AG10803 (cell line): ENCODE measurements at places on chromosomes 3 and 15.

DNA sequence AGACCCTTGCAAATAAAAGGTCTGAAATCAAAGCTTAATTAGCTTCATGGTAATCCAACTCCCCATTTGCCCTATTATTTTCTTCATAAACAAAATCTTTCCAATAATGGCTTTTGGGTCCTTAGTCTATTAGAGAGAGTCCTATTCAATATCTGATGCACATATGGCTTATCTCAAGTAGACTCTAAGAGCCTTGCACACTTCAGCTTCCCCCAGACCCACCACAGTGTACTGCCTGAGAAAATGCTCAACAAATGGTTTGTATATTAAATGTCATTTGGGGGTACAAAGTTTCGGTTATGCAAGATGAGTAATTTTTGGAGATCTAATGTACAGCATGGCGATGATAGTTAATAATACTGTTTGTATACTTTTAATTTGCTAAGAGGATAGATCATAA is 28.9 kb downstream of the FSTL1 start:
- DNase-seq = no peak

DNA sequence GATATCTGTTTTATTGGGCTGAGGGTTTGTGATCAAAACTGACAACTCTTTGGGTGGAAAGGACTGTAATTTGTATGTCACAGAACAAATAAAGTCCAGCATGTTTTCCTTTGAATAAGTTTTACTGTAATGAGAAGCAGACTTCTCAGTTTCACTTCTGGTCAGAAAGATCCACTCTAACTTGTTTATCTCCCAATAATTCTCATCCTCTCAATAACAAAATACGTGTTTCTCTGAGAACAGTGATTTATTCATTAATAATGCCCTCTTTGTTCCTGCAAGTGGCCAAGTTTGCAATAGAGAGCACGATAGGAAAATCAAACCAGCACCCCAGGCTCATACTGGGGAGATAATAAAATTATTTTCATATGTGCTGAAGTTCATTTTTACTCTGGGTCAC is 190.6 kb downstream of the CNTN3 start:
- DNase-seq = no peak

DNA sequence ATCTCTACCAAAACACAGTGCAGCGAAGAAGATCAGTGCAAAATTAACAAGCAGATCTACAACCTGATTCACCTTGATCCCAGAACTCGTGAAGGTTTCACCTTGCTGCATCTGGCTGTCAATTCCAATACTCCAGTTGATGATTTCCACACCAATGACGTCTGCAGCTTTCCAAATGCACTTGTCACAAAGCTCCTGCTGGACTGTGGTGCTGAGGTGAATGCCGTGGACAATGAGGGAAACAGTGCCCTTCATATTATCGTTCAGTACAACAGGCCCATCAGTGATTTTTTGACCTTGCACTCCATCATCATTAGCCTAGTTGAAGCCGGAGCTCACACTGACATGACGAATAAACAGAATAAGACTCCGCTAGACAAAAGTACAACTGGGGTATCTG is 13.2 kb downstream of the FEM1B start:
- DNase-seq = no peak

DNA sequence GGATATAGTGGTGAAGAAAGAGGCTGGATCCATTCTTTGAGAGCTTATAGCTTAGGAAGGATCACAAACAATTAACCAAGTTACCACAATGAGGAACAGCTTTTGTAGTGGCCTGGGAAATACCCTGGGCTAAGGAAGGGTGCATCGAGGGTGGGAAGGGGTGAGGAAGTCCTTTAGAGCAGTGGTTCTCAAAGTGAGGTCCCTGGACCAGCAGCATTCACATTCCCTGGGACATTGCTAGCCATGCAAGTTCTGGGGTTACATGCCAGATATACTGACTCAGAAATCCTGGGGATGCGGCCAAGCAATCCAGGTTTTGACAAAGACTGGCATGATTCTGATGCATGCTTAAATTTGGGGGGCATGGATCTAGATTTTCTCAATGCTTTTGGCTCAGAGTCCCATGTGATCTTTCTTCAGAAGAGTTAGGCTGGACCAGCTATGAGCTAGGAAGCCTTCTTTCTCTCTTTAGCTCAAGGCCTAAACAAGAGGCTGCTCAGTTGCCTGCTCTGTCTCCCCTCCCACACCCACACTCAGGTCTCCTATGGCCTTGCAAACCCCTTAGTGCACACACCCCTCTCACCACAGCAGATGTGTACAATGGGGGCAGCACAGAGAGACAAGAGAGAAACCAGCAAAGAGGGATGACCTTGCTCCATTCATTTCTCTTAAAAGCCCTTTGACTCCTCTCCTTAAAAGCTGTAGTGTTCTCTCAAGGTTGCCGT is 1.8 kb upstream of the CCR1 start:
- DNase-seq = peak; percentile 40

GRCh38 chr3:58234516-58234931 is 3.1 kb upstream of the ABHD6 start:
- peak; percentile 50 for DNase-seq

GRCh38 chr15:89371228-89372044 is 36.8 kb upstream of the POLG start:
- no peak for DNase-seq

GRCh38 chr15:68990992-68991500 is 23.4 kb upstream of the NOX5 start:
- no peak for DNase-seq

GRCh38 chr3:151998744-151999143 is 125.3 kb downstream of the SUCNR1 start:
- no peak for DNase-seq

- DNase-seq = no peak
Observed at GRCh38 chr3:57030721-57031120, 29.7 kb upstream of the SPATA12 start.

DNA sequence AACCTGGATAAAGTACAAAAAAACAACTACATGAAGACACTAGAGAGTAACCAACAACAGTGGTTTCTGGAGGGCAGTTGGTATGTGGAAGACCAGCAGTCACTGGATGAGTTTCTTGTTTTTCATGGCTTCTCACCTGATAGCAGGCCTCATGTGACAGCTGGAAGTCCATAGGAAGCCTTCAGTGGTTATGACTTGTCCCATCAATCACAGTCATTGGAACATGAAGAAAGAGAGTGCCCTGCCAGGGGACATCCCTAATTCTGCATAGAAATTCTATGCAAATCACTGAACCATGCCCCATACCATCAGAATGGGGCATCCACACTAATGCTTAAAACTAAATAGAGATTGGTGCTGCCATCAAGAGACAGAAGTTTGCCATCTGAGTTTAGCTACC is 81.6 kb downstream of the AKAP13 start:
- no peak for DNase-seq

DNA sequence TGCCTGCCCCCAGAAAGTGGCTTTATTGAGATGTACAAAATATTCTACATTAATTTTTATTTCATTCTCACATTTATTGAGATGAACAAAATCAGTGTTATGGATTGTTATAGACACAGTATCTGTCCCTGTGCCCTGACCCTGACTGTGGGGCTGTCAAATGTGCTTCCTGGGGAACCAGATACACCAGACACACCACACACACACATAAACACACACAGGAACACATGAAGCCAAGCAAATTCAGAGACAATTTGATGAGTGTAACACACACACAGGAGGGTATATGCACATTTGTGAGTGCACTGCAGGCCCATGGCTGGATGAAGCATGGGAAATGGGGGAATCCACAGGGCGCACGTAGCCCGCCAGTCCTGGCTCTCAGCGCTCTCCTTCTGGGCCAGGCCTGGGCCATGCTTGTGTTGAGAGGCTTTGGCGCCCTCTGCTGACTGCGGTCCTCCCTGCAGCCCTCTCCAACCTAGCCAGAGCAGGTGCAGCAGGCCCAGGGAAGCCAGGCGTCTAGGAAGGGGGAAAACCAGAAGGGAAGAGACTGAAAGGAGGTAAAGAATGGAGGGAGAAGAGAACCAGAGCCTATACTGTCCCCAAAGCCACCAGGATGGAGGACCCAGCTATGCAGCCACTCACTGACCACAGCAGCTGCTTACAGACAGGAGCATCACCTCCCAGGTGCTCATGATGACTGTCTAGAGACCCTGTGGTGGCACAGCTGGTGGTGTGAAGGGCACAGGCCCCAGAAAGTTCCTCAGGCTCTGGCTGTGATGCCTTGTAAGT is 18.0 kb upstream of the LOXL1 start:
- DNase-seq = peak; percentile 68

DNA sequence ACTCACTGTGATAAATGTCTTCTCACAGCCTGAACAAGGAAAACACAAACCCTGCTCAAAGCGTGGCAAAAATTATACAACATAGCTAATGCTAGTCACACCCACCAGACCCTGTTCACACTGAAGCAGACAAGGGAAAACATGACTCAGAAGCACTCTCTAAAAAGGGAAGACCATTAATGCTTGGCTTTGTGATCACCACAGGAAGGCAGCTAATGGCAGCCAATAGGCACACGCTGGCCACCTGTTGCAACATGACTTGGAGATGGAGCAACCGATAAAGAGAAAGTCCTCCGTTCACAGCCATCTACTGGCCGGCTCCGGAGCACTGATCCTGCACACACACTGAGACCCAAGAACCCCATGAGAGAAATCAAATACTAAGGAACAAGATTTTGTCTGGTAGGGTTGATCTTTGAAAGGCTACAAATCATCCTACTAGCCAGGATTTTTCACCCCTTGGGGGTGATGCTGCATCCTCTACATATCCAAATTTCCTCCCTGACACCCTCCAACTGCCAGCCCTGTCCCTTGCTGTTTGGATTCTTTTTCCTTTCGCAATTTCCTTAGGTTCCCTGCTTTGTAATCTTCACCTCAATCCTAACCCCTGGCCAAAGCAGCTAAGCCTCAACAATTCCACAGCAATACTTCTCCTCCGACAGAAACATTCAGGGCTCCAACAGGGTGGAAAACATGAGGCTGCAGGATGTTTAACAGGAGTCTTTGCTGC is 3.2 kb downstream of the ZXDC start:
- peak; percentile 96 for DNase-seq

GRCh38 chr3:33439546-33440327 is 468 bp downstream of the UBP1 start:
- peak; percentile 42 for DNase-seq

DNA sequence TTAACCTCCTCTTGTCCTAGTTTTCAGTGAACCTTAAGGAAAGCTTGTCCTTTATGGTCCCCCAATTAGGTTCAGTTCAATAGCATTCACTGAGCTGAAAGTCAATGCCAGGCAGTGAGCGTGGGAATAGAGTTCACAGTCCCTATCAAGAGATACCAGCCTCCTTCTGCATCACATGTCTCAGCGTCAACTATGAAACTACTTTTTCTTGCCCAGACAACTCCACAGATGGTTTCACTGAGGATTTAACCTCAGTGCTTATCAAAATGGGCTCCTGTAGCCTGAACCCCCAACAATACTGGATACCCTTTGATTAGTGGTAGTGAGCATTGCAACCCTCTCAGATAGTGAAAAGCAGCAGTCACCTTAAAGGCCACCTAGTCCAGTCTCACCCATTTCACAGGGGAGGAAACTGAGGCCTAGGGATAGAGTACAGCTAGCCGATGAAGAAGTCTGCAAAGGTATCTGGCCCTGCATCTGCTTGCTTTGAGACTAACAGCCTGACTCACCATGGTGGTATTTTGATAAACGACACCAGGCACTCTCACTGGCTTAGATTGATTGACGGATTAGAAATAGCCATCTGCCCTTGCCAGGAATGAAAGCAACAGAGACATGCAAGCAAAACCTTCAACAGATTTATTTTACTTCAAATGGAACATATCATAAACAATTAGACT is 1.6 kb upstream of the UBA3 start:
- no peak for DNase-seq

DNA sequence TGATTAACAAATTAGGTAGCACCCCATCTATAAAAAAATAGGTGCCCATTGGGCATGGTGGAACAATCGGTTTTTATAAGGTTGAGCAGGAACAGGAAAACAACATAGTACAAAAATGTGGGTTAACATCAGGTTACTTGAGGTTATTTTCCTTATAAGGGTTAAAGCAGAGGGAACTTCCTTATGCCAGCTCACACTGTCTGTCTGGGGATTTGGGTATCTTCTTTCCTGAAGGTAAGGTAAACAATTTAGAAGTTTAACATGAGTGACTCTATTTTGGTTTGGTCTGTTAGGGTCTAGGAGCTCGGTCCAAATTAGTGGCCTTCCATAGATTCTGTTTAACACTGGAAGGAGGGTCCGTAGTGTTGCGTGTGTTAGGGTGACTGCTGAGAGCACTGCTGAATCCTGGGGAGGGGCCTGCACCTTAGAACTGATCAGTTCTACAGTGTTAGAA is 14.7 kb downstream of the CHD2 start:
- DNase-seq = no peak

DNA sequence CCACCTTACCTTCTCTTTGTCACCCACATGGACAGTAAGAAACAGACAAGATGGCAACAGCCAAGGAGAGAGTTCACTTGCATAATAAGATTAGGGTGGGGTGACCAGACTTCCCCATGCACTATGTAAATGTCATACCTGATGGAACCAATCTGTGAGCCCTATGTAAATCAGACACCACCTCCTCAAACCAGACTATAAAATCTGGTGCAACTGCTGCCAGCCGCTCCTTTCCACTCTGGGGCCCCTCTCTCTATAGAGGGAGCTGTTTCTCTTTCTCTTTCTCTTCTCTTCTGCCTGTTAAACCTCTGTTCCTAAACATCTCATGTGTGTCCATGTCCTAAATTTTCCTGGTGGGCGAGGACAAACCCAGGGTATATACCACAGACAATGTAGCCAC is 405.5 kb upstream of the CNTN4 start:
- no peak for DNase-seq

- peak; percentile 31 for DNase-seq
Observed at GRCh38 chr3:55622733-55623132, 135.6 kb upstream of the WNT5A start.

DNA sequence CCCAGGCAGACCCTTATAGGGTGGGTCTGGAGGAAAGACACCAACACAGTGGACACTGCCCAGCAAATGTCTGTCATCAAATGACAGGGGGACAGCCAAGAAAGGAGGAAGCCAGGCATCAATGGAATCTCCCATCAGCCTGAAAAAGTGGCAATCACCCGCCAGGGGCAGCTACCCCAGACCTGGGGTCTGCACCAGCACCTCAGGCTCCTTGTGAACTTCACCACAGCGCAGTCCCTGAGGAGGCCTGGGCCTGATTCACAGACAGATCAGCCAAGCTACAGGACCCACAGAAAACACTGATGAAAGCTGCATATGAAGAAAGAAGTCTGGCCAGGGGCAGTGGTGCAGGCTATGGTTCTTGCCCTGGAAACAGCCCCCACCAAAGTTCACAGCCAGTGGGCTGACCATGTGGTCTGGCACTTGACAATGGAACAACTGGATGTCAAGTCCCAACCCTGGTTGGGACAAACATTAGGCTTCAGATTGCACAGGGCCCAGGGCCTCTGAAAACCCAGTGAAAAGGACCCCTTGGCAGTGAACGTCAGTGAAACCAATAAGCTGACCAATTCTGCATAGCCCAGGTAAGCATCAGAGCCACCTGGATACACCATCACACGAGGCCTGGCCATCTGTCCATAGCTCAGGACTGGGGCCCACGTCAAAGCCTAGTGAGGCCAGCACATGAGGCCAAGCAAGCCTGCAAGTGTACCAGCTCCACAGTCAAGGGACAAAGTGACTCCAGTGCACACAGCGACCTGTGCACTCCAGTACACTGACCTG is 29.1 kb downstream of the ALS2CL start:
- no peak for DNase-seq
